Cortex of kidney (tissue), 1 donor: ENCODE measurements at places on chromosomes 1 and 21.

DNA sequence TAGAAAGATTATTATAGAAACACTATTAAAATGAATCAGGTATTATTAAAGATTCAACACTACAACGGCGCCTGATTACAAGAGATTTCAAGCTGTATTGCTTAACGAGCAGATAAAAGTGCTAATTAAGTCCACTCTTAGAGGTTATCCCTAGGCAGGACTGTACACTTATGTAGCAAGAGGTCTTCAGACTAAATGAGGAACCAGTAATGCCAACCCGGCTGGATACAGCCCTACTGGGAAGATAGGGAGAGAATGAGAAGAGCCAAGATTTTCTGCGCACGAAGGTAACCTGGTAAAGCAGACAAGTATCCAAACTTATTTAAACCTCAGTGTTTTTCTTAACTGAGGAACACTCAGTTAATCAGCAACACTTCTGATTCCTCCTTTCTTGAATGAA is 115.7 kb upstream of the HIVEP3 start:
- no peak for DNase-seq

- no peak for DNase-seq
Measured at GRCh38 chr21:29248124-29248523, 50.6 kb upstream of the BACH1 start.

- DNase-seq = no peak
Measured at GRCh38 chr1:33399375-33399774, 31.5 kb downstream of the PHC2 start.

DNA sequence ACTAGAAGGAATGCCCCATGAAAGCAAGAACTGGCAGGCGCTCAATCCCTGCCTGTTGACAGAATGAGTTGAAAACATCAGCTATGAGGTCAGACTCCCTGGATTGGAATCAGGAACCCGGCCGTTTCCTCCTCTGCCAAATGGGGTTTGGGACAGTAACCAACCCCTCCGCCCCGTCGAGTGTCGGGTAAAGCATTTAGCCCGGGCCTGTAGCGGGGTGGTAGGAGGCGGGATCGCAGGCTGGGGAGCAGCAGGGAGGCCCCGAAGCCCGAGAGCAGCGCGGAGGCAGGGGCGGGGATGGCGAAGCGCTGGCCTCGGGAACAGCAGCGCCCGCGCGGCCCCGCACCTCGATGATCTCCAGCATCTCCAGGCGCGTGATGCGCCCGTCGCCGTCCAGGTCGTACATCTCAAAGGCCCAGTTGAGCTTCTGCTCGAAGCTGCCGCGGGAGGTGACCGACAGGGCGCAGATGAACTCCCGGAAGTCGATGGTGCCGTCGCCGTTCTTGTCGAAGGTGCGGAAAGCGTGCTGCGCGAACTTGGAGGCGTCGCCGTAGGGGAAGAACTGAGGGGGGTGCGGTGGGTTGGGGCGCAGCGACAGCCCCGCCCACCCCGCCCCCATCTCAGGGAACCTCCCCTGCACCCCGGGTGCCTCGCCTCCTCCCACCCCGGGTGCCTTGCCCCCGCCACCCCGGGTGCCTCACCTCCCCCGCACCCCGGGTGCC is 7.5 kb downstream of the HPCAL4 start:
- DNase-seq = no peak

- DNase-seq = no peak
Measured at GRCh38 chr1:107135463-107135862, 5.4 kb upstream of the NTNG1 start.

DNA sequence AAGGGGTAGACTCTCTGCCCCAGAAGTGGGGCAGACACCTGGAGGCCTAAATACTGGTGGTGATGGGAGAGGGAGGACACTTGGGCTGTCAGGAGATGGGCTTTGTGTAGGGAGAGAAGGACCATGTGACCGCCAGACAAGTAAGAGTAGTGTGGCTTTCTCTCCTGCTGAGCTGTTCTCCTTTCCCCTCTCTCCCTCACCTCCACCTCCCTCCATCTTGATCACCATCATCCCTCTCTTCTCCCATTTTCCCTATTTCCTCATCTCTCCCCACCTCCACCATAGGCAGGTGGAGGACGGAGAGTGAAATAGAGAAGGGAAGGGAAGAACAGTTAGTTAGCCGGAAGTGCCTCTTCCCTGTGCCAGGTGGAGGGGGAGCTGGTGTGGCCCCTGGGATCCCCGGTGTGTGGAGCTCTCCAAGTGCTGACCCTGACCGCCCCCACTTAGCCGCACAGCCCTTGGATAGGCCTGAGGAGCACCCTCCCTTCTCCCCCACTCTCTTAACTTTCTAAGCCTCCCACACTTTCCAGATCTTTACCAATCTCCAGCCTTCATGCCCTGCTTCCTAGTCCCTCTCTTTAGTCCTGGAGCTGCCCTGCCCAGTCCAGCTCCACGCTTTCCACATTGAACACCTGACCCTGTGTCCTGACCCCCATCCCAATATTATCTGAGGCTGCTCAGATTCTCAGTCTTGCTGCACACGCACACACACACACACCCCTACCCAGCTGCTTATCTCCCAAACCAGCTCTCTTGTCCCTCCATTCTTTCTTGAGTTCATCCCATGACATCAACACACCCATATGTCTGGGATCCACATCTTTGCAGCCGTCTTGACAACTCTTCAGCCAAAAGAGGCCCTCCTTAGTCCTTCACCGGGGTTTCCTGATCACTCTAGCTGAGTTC is 1.5 kb downstream of the CELF3 start:
- no peak for DNase-seq

DNA sequence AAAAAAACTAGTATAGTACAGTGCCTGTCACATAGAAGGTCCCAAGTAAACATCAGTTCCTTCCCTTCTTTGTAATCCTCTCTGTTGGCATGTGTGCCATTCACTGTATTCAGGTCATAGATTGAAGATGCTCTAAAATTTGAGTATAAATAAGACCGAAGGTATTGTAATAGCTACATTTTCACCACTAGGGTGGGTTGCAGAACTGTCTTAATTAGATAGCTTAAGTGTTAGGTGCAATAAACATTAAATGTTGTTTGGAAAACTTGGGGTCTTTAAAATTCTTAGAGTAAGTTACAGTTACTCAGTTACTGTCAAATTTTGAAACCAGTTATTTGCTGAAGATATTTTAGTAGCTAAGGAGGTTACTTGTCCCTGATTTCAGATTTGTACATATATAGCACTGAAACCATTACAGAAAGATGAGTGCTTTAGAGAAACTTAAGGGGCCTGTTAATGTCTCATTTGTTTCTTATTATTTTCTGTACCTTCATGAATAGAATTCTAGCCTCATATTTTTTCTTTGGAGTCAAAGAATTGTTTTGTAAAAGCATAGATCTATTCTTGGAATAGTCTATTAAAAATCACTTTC is 24.3 kb downstream of the PER3 start:
- DNase-seq = no peak

GRCh38 chr1:61182049-61182448 is 99.7 kb downstream of the NFIA start:
- no peak for DNase-seq

DNA sequence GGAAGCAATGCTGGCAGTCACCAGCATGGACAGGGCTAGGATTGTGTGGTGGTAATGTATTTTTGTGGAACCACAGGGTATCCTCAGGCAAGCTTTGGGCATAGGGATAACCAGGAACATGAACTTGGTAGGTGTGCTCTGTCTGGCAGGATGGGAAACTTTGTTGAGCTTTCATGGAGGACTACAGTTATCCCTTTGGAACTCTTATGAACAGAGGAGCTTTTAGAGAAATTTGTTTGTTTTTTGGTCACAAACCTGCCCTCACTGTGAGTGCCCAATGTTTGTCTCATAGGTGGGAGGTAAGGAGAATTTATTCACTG is 54.4 kb downstream of the MACF1 start:
- no peak for DNase-seq

GRCh38 chr1:157952601-157953000 is 40.8 kb upstream of the KIRREL1 start:
- DNase-seq = no peak

DNA sequence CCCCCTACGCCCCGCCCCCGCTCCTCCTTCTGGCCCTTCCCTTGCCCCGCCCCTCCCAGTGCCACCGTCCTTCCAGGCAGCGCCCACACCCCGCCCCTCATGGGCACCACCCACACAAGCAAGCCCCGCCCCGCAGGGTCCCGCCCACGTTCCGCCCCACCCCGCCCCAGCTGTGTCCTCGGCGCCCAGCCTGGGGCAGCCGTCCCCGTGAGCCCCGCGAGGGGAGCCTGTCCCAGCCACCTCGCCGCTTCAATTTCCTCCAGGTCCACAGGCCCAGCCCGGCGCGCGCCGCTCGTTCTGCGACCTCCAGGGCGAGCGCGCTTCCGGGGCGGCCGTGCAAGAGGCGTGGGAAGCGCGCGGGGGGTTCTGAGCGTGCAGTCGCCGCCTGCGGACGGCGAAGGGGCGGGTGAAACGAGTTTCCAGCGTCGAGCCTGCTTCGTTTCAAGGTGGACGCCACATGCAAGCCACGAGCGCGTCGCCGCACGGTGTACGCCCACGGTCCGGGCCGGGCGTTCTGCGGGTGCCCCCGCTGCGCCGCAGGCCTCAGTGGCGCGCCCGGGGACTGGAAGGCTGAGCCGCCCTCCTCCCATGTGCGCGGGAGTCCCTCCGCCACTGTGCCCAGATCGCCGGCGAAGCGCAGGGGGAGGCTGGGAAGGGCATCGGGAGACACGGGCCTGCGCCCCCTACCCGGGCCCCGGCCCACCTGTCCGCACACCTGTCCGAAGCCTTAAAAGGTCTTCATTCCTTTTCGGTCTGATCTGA is 10.8 kb upstream of the FAAP20 start:
- no peak for DNase-seq

DNA sequence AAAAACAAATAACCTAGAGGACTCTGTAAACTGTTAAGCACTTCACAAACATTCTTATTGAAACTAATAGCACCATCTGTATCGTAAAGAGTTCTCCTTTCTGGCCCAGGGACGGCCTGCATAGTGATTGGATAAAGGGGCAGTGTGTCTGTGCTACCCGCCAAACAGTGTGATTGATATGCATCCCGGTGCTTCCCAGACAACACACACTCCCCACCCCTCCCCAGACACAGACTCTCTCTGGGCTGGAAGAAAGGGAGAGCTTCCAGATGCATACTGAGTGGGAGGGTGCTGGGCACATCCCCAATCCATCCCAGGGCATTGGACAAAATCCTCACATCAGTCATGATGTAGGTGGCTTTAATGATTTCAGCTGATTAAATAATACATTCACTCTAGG is 3.7 kb downstream of the HSD11B1 start:
- no peak for DNase-seq

DNA sequence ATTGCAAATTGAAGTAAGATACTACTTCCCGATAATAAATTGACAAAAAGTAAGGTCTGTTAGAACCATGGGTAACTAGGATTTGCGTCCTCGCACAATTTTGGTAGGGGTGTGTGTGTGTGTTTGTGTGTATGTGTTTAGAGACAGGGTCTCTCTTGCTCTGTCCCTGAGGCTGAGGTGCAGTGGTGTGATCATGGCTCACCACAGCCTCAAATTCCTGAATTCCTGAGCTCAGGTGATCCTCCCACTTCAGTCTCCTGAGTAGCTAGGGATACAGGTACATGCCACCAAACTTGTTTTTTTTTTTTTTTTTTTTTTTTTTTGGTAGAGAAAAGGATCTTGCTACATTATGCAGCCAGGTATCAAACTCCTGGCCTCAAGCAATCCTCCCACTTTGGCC is 209.2 kb upstream of the ESRRG start:
- no peak for DNase-seq

DNA sequence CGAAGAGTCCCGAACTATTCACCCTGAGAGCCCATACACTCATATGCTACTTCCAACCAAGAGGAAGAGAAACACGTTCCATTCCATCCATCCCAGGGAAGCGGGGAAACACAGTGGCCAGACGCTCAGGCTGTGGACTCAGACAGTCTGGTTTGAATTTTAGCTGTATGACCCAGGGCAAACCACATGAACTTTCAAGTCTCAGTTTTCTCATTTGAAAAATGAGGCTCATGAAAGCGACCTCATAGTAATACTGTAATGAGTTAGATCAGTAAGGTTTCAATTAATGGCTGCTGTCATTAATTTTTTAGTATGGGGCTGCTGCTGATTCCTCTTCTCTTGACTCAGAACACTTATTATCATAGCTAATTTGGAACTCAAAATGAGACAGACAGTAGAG is 1.5 kb downstream of the FCRL4 start:
- no peak for DNase-seq

DNA sequence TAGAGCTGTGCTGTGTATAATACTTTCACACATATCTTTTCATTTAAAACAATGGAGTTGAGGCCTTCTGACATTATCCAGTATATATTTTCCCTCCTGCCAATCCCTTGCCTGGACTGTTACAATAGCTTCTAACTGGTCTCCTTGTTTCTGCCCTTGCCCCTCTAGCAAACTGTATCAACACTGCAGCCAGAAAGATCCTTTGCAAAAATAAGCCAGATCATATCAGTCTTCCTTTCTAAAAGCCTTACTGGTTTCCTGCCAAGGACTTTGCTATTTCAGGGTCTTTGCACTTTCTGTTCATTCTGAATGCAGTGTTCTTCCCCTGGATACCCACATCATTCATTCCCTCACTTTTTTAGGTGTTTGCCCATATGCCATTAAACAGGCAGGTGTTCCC is 370.1 kb downstream of the PTBP2 start:
- no peak for DNase-seq

DNA sequence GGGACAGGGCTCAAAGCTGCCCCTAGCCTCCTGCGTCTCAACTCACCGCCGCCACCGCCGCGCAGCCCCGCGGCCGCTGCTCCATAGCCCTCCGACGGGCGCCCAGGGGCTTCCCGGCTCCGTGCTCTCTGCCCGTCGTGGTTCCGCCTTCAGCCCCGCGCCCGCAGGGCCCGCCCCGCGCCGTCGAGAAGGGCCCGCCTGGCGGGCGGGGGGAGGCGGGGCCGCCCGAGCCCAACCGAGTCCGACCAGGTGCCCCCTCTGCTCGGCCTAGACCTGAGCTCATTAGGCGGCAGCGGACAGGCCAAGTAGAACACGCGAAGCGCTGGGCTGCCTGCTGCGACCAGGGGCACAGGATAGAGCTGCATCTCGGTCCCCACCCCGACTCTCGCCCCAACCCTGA is at the start of gene TNFRSF25:
TNFRSF25 (minus strand) TSS at position 151 of the 400 bp plus-strand sequence; CDS start at position 85, 66 bp downstream.
- no peak for DNase-seq

GRCh38 chr1:81313289-81313688 is 487.4 kb upstream of the ADGRL2 start:
- DNase-seq = no peak

DNA sequence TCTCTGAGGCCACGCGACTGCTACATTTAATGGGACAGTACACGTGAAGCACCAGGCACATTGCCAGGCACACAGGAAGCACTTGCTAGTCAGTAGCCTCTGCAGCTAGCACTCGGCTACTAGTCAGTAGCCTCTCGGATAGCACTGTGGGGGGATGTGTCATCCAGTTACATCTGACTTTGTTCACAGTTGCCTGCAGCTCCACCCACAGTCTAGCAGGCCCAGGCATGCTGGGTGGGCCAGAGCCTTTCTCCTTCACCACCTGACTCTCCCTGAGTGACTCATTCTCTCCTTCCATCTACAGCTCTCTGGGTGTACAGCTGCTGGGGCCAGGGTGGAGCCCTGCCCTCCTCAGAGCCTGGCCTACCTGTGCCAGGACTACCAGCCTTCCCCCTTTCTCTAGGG is 51.5 kb downstream of the PTPRF start:
- DNase-seq = no peak
